Mesenteric fat pad (tissue), 1 donor: ENCODE measurements at places on chromosomes 5 and 9. TPM values are rescaled to one million over a fixed set of nuclear protein-coding genes. Genes with fewer than 3 reads are reported as not detected.

Gene ZNF618
- total RNA-seq: 8.2 TPM

Gene GIN1
- 4.2 TPM for total RNA-seq

Gene OMD
- 2.6 TPM for total RNA-seq

Gene IRX2
- 0.45 TPM for total RNA-seq

Gene CCDC183
- total RNA-seq: 0.71 TPM

Gene PAEP
- total RNA-seq: not detected

Gene IL7R
- 5.2 TPM for total RNA-seq

DNA sequence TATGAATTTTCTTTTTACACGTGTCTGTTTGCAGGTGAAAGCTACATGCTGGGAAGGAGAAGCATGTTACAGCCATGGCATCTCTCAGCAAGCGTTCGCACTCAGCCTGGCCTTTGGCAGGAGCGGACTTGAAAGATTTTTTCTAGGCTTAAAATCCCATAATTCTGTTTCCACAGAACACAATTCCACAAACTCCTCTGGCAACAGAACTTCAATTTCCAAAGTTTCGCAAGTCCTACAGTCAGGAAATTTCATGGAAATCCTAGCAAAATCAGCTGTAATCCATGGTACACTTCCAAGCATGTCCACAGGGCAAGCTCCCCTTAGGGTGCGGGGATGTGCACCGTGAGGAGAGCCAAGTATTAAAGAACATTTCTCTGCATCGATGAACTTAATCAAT is 35.9 kb downstream of the SUB1 start:
- no peak for DNase-seq

- no peak for DNase-seq
These were observed 42.9 kb upstream of the HAND1 start for GRCh38 chr5:154520861-154521453.

- no peak for DNase-seq
These were observed 365.1 kb downstream of the ENC1 start for GRCh38 chr5:74275171-74275992.

- DNase-seq: no peak
These were observed 1237.8 kb upstream of the ACO1 start for GRCh38 chr9:31146485-31147166.

DNA sequence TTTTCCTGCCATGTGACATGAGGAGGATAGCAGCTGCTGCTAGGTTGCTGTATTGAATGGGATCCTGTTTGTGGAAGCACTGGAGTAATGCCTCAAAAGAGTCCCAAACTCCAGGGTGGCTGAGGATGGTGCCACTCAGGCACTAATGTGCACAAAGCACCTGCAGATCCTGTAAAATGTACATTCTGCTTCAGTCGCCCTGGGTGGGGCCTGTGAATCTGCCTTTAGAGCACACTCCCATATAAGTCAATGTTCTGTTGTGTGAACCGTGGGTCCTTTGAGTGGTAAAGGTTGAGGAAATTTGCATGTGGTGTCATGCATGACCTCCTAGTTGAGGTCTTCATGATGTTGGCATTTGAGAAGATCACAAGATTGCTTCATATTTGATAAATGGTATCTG is 31.6 kb upstream of the ANKRD18A start:
- DNase-seq: no peak

- DNase-seq: no peak
These were observed 508 bp upstream of the SNCAIP start for GRCh38 chr5:122311497-122311960.

GRCh38 chr5:129110742-129111141 is 16.2 kb downstream of the ISOC1 start:
- no peak for DNase-seq

DNA sequence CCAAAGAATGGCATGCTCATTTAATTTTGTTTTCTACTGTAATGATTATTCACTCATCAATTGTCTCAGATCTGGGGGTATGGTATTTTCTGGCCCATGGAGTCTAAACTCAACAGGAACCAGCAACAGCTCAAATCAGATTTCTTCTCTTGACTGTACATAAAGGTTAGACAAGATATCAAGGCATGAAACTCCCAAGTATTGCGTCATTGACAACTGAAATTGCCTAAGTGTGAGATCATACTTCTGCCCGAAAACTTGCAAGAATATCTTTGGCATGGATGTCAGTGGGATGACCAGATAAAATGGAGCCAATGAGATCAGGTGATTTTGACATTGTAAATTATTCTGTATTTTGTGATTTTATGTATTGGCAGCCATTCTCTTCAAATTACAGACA is 141.7 kb upstream of the STK32A start:
- DNase-seq: no peak

DNA sequence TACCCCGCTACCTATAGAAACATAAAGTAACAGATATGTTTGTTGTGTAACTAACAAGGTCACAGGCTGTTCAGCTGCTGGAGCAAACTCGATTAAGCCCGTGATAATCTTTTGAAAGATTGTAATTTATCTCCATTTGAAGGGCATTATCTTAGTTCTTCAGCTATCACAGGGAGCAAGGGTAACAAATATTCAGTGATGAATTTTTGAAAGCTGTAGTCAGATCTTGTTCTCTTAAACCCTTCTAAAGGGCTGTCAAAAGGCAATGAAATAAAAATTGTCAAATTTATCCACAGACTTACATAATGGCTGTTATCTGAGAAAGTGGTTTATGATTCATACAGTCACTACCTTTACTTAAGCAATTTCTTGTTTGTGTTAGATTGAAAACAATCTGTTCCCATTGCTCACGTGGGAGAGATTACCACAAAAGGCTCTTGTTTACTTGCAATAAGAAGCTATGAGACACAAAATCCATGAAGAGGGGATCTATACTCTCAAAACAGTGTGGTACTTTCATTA is 78.3 kb upstream of the ZNF608 start:
- no peak for DNase-seq

- DNase-seq: no peak
These were observed 1853.3 kb downstream of the EFNA5 start for GRCh38 chr5:105817416-105817815.

- no peak for DNase-seq
These were observed 190.0 kb downstream of the MED10 start for GRCh38 chr5:6188344-6188743.

- DNase-seq: no peak
These were observed 1166.2 kb downstream of the TAF11L14 start for GRCh38 chr5:18800293-18801025.

GRCh38 chr5:149665416-149666175 is 64.5 kb upstream of the PPARGC1B start:
- DNase-seq: no peak

DNA sequence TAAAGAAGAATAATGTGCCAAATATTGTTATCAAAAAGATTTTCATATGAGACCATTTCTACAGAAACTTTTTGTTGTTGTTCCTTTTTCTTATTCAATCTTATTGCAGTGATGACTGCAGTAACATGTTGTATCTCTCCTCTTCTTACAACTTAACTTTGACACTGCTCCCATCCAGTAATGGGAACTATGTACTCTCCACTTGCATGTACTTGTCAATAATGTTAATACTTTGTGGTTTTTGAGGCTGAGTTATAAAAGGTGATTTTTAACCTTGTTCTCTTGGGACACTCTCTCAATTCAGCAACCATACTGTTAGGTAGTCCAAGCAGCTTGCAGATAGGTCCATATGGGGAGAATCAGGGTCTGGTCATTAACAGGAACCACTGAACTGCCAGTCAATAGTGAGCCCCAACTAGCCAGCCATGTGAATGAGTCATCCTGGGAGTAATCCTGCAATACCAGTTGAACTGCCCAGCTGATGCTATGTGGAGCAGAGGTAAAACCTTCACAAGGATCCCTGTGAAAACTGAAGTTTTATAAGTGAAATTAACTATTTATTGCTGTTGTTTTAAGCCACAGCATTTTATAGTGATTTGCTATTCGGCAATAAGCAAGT is 199.6 kb upstream of the DAB2 start:
- DNase-seq: no peak
